ENCODE measurements at places on chromosomes 5 and 9.

- DNase-seq = no peak
Measured at GRCh38 chr9:134294153-134295071, 31.8 kb upstream of the RXRA start.

DNA sequence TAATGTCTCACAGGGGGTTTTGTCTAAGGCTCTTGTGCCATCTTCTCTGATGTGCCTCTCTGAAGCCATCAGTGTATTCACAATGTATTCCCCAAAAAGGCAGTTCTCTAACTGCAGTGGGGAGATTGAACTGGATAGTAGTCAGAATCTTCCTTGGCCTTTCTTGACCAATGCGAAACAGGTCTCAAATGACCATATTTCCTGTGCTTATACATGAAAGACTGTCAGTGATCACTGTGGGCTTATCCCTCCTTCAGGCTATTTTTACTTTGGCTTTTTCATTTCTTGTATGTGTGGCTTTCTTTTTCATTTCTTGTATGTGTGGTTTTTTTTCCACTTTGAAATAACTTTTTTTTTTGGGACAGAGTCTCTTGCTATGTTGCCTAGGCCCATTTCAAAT lies 19.7 kb downstream of the HMGXB3 start:
- no peak for DNase-seq

DNA sequence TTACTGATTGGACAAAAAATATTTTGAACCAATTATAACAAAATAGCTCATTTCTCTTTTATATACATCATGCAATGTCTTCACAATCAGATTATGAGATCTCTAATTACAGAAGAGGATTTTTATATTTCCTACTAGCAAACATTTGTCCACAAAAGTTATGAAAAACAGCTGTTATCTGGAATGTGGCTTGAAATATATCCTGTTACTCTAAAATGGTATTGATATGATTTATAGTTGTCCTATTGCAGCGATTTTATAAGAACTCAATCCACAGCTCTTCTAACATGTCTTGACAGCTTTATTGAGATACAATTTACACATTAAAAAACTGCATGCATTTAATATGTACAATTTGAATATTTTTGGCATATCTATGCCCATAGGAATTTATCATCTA lies 779.9 kb upstream of the ACO1 start:
- DNase-seq = no peak

DNA sequence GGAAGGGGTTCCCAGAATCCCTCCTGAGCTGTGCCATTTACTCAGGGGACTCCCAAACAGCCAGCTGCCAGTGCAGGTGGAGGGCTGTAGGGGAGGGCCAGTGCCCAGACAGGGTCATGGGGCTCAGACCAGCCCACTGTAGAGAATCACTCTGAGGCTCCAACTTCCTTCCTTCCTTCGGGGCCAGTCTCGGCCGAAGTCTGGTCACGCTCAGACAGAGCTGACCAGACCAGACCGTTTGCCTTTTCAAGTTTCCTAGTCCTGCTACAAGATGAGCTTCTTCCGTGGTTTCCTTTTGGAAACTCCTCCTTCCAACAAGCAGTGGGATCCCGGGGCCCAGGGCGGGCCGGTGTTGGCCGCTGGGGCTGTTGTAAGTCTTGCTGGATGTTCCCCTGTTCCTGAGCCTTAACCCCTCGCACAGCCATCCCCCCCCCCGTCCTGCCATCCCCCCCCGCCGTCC lies 52.6 kb downstream of the SAR1B start:
- peak; percentile 5 for DNase-seq

DNA sequence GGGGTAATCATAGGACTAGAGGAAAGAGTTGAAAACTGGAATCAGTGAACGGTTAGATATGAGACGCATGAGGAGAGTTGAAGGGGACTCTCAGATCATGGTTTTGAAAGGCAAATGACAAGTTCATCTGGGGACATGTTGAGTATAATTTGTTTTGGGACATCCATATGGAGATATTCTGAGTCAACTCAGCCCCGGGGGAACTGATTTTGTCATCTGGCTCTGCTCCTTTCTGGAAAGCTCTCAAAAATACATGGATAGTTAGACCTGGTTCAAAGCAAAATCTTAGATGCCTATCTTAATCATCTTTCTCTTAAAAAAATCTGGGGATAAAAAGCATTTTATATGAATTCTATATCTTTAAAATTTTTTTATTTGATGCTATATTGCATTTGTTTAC lies 161.2 kb downstream of the SNX18 start:
- no peak for DNase-seq

DNA sequence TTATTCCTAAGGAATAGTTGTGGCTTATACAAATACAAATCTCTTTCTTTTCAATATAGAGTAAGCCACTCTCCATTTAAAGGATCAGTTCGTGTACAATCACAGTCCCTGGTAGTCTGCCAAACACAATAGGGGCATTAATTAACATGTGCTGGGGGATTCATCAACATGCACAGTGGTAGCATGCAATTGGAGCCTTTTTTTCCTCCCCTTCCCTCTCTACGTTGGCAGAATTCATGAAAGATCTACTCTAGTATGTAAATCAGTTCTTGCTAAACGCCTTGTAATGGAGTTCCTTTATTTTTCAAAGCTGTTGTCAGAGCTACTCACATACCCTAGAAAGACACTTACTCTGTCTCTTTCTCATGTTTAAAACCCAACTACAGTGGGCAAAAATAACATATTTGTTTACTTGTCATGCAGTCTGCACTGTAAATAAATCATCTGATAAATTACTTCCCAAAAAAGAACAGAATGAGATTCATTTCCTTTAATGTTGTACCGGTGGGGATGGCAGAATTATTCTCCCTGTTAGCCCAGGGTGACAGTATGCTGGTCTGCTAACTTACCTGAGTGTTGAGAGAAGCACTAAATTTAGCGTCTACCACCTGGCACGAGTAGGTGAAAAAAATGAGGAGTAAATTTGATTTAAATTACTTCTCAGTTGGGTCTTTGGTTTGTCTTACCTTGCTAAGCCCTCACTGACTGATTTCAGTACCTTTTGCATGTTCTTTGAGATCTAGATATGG lies 341.5 kb upstream of the CCNH start:
- no peak for DNase-seq

DNA sequence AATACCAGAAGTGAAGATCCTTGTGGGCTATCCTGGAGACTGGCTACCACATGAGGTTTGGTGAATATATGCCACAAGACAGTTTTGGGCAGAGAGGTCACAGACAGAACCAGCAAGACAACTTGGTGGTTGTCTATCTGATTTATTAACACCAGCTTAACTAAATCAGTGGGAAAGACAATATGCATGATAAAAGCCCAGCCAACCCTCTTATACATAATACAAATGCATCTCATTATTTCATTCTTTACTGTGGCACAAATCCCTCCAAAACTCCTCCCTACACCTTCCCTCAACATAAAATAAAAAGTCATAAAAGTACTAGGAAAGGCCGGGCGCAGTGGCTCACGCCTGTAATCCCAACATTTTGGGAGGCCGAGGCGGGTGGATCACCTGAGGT lies 8.1 kb downstream of the HINT1 start:
- DNase-seq = no peak

DNA sequence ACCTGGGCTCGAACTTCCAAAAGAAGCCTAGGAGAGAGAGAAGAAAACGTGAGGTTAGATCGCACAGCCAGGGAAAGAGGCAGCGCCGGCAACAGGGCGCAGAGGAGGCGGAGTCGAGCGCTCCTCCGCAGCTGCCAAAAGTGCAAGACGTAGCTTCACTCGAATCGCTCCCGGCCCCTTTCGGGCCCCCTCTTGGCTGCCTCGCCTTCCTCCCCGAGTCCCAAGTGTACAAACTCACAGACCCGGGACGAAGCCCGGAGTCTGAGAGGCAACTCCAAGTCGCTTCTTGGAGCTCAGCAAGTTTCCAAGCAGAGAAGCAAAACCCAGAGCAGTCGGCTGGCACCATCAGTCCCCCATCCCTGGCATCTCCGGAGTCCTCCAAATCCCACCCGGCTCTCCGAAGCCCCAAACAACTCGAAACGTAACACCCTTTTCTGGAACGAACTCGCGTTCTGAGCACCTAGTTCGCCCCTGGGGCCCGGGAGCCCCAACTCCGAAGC lies 1.2 kb downstream of the MIER3 start:
- DNase-seq = no peak

GRCh38 chr9:720239-720881 lies 121.1 kb upstream of the DMRT1 start:
- DNase-seq = no peak

DNA sequence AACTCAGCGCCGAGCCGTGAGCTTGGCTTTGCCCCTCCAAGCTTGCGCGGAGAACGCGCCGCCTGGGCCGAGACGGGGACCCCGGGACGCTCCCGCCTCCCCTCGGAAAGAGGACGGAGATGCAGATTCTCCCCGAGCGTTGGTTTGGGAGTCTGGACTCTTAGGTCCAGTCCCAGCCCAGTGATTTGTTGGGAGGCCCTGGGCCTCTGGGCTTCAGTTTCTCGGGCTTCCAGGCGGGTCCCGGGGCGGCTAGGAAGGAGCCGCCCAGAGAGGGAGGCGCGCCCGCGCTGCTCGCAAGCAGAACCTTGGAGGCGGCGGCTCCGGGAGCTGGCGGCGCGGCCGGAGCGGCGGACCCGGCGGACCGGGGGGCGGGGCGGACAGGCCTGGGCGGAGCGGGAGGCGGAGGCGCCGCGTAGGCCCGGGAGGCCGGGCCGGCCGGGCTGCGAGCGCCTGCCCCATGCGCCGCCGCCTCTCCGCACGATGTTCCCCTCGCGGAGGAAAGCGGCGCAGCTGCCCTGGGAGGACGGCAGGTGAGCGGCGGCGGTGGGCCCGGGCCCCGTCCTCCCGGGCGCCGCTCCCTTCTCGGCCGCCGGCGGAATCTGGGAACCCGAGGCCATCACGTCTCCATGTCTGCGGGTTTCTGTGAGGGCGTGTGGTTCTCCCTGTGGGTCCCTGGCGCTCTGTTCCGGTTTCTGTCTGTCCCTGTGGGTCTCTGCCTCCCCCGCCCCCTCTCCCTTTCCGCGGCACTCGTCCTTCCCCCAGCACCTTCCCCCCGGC lies at the start of gene B4GALT7:
Gene B4GALT7 (plus strand): TSS at position 402 of the 777 bp plus-strand sequence. CDS start 79 bp downstream, at position 481.
- DNase-seq = peak; percentile 70

DNA sequence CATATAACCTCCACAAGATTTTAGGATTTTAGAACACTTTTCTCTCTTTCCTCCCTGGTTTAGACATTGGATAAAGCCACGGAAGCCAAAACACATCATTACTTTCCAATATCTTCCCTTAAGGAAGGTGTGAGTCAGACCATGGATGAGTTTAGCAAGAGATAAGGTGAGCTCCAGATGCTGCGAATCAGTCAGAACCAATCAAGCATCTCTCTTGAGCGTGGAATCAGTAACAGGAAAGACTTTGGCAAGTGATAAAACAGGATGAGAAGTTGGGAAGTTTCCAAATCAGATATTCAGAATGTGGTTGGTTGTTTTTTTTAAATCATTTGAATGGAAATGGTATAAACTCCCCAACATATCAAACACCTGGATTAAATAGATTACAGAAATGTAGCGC lies 397.8 kb downstream of the EFNA5 start:
- no peak for DNase-seq

DNA sequence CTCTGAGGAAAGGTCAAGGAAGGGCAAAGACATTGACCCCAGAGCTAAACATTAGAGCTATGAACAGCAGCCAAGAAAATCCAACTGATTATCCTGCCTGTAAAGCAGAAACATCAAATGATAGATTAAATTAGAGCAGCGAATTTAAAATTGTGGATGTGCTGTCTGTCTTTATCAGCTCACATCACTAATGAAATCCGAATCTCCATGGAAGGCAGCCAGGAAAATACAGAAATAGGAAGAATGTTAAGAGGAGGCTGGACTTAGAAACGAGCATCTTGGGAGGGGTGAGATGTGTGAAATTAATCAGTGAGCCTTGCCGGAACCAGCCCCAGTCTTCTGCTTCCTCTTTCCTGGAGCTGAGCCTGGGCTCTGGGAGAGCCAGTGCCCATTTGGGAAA lies 191.0 kb downstream of the PJA2 start:
- DNase-seq = no peak

DNA sequence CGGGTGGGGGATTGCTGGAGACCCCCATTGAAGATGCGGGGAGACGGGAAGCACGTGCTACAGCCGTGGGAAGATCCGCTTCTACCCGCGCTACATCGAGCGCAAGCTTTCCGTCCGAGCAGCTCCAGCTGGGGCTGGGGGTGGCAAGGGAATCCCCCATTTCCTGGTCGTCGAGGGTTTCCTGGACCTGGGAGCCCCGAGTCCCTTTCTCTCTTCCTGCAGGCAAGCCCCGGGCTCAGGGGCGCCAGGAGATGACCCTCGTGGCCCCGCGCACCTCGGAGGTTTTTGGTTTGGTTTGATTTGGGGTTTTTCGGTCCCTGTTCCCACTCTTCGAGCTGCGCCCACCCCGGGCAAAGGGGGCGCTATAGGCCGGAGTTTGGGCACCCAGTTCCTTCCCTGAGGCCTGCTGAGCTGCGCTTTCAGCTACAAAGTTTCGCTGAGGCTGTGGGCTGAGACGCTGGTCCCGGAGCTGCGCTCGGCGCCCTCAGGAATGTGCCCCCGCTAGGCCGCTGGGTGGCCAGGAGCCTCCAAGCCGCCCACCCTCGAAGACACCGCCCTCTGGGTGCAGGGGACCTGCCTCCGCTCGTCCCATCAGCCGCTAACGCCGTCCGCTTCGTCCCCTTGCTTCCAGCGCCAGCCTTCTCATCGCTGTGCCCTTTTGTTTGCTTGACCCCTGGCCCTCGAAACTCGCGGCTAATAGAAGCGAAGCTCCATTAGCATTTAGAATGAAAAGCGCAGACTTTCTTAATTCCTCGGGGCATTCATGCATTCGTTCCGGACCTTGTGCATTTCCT lies 2.9 kb downstream of the NR4A3 start:
- peak; percentile 42 for DNase-seq

GRCh38 chr5:103060424-103060954 lies 59.4 kb downstream of the GIN1 start:
- no peak for DNase-seq

DNA sequence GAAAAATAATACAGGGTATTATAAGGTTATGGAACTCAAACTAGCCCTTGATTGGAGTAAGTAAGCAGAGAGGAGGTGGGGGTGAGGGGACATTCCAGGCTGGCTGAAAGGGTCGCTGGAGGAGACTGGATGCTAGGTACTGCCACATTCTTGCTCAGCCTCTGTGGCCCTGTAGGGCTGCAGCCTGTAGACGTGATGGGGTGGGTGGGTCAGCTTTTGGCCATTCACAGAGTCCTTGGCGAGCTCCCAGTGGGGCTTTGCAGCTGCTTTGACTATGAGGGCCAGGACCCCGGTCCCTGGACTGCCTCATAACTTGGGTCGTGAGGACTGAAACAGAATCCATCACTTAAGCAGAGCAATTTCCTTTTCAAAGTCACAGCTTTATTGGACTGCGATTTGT lies 4.2 kb upstream of the GDNF start:
- no peak for DNase-seq

- no peak for DNase-seq
Measured at GRCh38 chr5:95817430-95817829, 5.1 kb downstream of the GLRX start.

GRCh38 chr5:168914491-168914890 lies 335.3 kb upstream of the PANK3 start:
- DNase-seq = no peak

- DNase-seq = no peak
Measured at GRCh38 chr5:101989659-101990058, 306.4 kb downstream of the SLCO4C1 start.
